ENCODE measurements at places on chromosomes 12 and 14.

DNA sequence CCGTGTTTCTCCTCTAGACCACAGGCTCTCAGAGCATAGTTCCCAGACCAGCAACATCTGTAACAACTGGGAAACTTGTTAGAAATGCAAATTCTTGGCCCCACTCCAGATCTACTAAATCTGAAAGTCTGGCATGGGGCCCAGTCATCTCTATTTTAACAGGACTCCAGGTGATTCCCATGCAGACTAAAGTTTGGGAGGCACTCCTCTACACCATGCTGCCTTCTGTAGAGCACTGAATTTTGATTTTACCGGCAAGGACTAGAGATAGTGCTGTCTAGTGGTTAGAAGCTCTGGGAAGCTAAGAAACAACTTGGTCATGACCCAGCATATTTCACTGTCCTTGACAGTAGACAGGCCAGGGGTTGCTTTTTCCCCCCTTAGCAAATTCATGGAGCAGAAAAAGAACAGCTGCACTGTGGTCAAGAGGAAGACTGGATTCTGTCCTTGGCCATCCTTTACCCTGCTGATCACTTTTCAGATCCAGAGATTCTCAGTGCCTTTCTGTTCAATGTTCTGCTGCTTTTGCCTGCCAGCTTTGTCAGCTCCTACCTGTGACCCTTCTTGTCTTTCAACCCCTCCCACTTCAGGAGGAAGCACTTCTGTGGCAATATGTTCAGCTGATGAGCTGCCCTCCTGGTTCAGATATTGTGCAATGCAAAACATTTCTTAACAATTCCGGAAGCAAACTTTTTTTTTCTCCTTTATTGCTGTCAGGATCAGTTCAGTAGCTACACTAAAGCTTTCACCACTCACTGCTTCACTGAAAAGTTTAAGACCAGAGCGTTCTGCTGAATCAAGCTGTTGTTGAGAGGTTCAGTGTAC lies 133.8 kb upstream of the NUDT4 start:
- DNase-seq, result no peak

- no peak for DNase-seq
These were observed at the start of gene CCDC198 for GRCh38 chr14:57493467-57494181. CCDC198 (minus strand) TSS chr14:57493857; CDS start chr14:57493715, 142 bp downstream.

DNA sequence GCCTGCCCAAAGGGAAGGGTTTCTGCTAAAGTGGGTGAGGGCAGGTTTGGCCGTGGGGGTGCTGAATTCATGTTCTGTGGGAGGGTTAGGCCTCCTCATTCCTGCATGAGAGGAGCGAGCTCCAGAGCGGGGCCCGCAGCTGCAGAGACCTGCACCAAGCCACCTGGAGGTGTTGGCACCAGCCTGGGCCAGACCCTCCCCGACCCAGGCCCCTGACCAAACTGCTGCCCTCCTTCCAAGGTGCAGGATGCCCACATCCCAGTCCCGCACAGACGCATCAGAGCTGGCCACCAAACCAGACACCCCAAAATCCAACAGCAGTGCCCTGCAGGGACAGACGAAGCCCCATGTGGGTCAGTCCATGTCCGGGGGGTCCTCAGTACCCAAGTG lies 10.6 kb downstream of the ADSS1 start:
- DNase-seq, result no peak

DNA sequence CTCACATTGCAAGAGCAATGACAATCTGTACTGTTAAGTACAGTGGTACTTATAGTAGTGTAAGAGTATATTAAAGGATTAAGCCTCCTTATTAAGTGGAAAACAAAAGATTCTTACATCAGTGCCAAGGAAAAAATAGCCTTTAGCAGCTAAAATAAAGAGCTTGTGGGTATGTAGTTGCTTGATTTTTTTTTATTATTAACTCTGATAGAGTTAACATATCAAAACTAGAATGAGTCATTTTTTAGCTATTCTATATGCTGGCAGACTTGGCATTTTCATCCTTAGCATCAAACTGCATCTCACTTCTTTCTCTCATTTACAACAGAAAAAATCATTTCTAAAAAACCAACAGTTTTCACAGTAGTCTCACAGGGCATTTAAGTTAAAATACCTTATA lies 86.5 kb downstream of the ATP2B1 start:
- no peak for DNase-seq

DNA sequence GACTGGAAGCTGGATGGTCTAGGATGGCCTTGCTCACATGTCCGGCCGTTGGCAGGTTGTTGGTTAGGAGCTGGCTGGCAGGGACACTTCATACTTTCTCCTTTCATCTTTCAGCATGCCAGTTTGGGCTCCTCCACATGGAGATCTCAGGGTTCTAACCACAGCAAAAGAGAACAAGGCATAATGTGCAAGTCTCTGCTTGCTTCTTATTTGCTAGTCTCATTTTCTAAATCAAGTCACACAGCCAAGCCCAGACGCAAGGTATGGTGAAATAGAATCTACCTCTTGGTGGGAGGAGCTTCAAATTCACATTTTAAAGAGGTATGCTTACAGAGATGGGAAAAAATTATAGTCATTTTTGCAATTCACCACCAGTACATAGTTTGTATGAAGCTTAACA lies 69.1 kb upstream of the NAP1L1 start:
- no peak for DNase-seq

DNA sequence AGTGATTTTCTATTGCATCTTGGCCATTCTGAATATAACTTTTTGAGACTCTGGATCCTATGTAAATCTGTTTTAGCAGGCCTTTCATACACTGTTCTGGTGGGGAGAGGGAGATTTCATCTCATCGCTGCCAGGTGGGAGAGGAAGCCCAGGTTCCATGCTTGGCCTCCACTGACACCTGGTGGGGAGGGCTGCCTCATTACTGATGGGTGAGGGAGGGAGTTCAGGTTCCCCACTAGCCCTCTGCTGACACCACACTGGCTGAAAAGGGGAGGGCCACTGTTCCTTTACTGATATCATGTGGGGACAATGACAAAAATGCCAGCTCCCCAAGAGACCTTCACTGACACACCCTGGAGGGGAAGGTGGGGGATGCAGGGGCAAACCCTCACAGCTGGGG lies 2.4 kb upstream of the GALNT8 start:
- DNase-seq, result no peak

- DNase-seq, result no peak
These were observed 74.5 kb downstream of the KCNK10 start for GRCh38 chr14:88248606-88249005.

DNA sequence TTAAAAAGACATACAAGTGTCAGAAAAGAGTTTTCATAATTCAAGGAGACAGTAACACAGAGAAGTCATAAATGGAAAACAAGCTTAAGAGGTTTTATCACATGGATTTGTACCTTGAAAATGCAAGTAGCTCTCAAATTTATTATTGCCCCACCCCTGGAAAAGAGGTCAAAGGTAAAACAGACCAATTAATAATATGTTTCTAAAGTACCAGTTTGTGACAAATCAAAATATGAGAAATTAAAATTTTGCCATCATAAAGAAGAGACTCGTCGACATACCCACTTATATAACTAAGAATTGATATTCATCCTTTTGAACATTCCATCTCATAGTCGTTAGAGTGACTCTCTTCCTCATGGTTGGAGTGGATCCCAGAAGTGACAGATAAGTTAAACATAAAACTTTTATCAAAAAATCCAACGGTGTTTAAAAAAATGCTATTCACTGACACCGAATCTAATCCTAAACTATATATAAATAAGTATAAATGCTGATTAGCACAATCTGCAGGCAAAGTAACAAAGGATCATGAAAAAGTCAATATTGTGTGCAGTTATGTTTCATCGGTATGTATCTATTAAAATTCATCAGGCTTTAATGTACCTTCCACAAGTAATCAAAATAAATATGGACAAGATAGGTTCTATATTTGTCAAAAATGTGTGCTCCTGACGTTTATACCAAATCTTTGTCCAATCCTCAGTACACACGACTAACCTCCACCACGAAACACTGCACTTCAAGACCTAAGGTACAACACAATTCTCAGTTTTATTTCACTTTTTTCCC lies 2.3 kb downstream of the CORO1C start:
- no peak for DNase-seq

- no peak for DNase-seq
These were observed 425.4 kb downstream of the MED13L start for GRCh38 chr12:115852054-115852453.

DNA sequence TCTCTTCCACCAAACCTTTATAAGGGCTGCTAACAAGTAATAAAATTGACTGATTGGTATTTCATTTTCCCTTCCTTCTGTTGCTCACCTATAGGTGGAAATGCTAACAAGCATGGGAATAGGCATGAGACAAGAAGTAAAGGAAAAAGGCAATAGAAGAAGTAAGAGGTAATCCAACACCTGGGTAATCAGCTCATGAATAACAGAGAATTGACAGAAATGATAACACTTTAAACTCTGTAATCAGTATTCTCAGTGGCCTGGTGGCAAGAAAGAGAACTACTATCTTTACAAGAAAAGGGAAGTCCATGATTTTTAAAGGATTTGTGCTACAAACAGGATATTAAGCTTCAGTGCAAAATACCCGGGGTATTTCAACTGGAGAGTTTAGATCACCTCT lies 737.8 kb downstream of the RERGL start:
- no peak for DNase-seq

DNA sequence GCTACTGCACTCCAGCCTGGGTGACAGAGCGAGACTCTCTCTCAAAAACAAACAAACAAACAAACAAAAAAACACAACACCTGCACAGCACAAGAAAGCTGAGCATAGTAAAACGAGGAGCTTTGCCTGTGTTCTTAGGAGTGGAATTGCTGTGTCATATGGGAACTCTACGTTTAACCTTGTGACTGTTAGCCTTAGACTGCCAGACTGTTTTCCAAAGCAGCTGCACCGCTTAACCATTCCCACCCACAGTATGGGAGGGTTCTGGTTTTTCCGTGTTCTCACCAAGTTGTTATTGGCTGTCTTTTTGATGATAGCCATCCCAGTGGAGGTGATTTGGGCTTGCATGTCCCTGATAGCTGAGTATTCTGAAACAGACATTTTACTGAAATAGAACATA lies 9.2 kb downstream of the WNT5B start:
- DNase-seq, result no peak

DNA sequence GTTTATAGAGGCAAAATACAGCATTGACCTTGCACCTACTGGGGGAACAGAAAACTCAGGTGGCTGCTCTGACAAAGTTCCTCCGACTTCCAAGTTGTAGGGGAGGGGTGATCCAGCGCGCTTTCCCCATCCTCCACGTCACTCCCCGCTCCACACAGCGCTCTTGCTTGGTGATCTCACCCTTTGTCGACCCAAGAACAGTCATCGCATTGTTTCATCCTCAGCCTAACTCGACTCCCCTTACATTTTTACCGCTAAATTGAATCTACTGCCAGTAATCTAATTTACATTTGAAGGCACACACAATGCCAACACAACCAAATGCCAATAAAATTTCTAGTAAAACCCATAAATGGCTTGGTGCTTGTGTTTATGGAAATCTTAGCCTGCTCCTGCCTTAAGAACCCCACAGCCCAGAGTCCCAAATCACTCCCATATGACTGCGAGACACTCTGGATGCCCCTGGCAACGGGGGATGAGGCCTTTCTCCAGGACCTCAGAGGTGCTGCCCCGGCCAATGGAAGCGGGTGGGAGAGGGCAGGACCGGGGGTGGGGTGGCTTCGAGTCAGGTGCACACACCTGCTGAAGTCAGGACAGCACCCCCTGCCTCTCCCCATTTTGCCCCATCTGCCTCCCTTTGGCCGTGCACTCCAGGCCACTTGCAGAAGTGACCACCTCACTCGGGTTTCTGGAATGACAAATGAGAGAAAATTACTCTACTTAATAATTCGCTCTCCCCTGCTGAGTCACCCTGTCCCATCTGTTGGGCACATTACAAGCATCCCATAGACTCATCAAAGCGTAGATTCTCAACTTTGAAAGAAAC lies 98.2 kb upstream of the GSC start:
- no peak for DNase-seq

All from stimulated activated naive CD4-positive, alpha-beta T cell (primary cell).